ENCODE measurements at places on chromosomes 16 and 17.

GRCh38 chr16:56438038-56438437 lies 12.7 kb upstream of the AMFR start:
- no peak for DNase-seq

DNA sequence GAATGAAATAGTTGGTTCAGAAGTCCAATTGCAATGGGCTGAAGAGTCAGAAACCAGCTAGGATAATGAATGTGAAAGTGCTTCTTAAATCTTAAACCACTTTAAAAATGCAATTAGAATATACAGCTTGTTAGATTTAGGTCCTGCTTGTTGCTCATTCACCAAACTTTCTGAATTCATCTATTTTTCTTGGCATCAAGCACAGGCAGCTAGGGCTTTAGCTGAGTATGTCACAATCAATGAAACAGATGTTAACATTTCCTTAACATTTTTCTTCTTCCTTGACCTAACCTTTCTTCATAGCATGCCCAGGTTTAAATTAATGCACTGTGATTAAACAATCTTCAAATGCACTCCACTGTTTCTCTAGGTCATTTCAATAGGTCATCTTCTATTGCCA lies 14.4 kb downstream of the KIF2B start:
- DNase-seq = no peak

- DNase-seq = no peak
These were observed 22.8 kb downstream of the SPAG9 start for GRCh38 chr17:51097708-51098446.

DNA sequence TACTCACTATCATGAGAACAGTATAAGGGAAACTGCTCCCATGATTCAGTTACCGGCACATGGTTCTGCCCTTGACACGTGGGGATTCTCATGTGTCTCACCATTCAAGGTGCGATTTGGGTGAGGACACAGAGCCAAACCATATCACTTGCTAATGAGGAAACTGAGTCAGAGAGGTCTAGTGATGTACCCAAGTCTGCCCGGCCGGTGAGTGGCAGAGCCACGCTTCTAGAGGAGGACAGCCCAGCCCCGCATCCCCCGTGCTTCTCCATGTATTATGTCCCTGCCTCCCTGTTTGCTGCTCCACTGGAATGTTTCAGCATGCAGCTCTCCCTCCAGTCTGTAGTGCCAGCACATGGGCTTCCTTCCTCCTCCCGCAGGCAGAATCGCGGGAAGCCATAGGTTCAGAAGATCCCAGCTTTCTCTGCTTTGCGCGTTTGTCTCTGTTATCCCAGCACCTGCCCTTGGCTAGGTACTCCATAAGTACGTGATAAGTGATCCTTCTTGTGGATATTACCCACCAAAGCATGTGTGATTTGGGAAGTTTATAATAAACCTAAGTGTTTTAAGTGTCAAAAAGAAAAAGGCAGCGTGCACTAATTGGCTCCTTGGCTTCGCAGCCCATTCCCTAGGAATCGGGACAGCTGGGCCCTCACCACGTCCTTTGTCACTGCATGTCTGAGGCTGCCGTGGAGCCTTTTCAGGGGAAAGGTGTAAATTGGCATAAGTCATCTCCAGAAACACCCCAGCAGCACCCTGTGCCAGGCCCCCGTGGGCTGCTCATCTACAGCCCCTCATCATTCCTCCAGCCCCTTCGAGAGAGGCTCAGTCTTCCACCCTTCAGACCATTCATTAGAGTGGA lies 103.8 kb downstream of the CLEC16A start:
- peak; percentile 15 for DNase-seq

GRCh38 chr16:49554681-49555080 lies 181.1 kb downstream of the C16orf78 start:
- no peak for DNase-seq

GRCh38 chr16:3997231-3997841 lies 116.8 kb upstream of the CREBBP start:
- no peak for DNase-seq
